Purkinje cell (primary cell): ENCODE measurements at places on chromosomes 12 and 14. TPM values are rescaled to one million over a fixed set of nuclear protein-coding genes. Genes with fewer than 3 reads are reported as not detected.

AHNAK2 gene
- 3.8 and 6.1 TPM in 2 replicates for polyA plus RNA-seq

AP4S1 gene
- polyA plus RNA-seq: 79.4 and 106 TPM in 2 replicates

PSMA6 gene
- polyA plus RNA-seq: 328 and 440 TPM in 2 replicates

OS9 gene
- 32.1 and 60.1 TPM in 2 replicates for polyA plus RNA-seq

SLC4A8 gene
- polyA plus RNA-seq: 41.2 and 41.7 TPM in 2 replicates

C12orf60 gene
- 2.0 and 9.4 TPM in 2 replicates for polyA plus RNA-seq

IFT81 gene
- 13.4 and 20.6 TPM in 2 replicates for polyA plus RNA-seq
